ENCODE measurements at places on chromosomes 6 and 20. TPM values are rescaled to one million over a fixed set of nuclear protein-coding genes. Genes with fewer than 3 reads are reported as not detected.
A peak's percentile ranks its signal among the peaks of the same experiment; 100 is the strongest.

DNA sequence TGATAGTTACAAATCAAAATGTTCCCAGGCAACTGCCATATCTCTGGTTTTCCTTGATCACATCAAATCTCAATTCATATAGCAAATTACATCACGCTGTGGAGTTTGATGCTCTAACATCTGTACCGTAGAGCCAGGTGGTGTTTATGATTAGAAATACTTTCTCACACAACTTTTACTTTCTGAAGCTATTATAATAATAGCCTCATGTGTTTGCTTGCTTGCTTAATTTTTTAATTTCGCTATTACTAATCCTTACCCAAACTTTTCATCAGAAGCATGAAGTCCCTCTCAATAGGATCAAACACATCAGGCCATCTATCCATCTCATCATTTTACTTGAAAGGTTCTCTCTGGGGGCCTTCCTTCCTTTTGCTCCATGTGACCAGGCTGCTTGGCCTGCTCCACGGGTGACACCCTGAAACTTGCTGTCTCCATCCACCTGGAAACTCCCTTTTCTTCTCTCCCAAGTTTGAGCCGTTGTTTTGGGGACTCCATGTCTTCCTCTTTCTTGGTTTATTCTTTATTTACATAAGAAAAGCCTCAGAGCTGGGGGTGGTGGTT is 75.4 kb downstream of the ADAT2 start:
- H3K27ac ChIP-seq = no peak overlapping the region
- H3K4me3 ChIP-seq = no peak overlapping the region
- no peaks in the 10 kb centered on the region for H3K36me3 ChIP-seq
- H3K4me1 ChIP-seq = no peaks in the 10 kb centered on the region
- DNase-seq = no peak

DNA sequence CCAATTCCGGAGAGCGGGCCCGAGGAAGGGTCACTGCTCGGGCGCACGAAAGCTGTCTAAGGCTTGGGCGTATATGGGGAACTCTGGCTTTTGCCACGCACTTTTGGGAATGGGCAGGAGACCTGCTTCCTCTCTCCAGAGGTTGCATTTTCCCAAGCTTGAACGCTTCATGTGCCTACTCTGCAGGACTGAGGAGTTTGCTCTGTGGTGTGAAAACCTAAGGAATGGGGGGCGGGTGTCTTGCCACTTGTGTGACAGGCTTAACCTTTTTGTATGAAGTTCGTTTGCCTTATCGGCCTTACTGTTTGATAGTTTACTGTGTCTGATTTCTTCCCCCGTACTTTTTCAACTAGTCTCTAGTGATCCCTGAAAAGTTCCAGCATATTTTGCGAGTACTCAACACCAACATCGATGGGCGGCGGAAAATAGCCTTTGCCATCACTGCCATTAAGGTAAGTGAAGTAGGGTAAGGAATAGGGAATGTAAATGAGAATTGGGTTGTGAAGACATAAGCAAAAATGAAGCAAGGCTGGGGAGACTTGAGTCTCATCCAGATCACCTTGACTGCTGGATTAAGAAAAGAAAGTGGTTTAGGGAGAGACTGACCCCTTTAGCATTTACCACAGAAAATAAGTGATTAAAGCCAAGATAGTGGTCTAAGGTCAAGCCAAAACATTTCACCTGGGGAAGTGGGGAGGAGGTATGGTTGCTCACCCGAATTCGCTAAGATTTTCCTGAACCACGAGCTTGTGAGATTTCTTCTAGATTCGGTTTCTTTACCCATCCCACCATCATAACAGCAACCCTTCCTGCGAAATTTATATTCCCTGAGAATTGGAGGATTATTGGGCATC is 627 bp downstream of the RPS18 start:
- no peaks in the 10 kb centered on the region for H3K27me3 ChIP-seq
- H3K36me3 ChIP-seq = peaks cover 51% of the 10 kb centered on the region
- H3K4me1 ChIP-seq = peaks cover 30% of the 10 kb centered on the region
- H3K27ac ChIP-seq = peak overlapping the region; percentile 67
- no peak for DNase-seq
- H3K4me3 ChIP-seq = peak overlapping the region; percentile 86

GRCh38 chr6:163086624-163086920 is 327.9 kb upstream of the QKI start:
- H3K4me1 ChIP-seq = no peaks in the 10 kb centered on the region
- no peak overlapping the region for H3K27ac ChIP-seq
- H3K4me3 ChIP-seq = no peak overlapping the region
- H3K36me3 ChIP-seq = no peaks in the 10 kb centered on the region
- DNase-seq = no peak

GRCh38 chr6:121678245-121678644 is 242.8 kb downstream of the GJA1 start:
- no peaks in the 10 kb centered on the region for H3K36me3 ChIP-seq
- no peak for DNase-seq
- H3K27ac ChIP-seq = no peak overlapping the region
- no peaks in the 10 kb centered on the region for H3K4me1 ChIP-seq
- H3K27me3 ChIP-seq = no peaks in the 10 kb centered on the region

DNA sequence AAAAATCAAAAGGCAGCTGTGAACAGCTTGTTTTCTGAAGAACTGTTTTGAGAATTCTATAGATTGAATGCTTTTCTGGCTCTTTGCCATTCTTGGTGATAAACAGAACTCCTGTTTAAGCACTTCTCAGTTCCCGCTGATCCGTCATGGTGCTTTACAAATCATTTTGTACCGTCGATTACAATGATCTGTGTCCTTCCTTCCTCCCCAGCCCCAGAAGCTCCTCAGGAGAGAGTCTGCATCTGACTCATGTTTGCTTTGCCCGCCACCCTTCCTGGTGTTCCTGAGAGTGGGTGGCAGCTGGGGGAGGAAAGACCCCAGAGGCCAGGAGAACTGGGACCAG is 538.6 kb upstream of the MARCKS start:
- H3K27me3 ChIP-seq = no peaks in the 10 kb centered on the region
- no peaks in the 10 kb centered on the region for H3K36me3 ChIP-seq
- H3K4me3 ChIP-seq = no peak overlapping the region
- H3K4me1 ChIP-seq = no peaks in the 10 kb centered on the region

DNA sequence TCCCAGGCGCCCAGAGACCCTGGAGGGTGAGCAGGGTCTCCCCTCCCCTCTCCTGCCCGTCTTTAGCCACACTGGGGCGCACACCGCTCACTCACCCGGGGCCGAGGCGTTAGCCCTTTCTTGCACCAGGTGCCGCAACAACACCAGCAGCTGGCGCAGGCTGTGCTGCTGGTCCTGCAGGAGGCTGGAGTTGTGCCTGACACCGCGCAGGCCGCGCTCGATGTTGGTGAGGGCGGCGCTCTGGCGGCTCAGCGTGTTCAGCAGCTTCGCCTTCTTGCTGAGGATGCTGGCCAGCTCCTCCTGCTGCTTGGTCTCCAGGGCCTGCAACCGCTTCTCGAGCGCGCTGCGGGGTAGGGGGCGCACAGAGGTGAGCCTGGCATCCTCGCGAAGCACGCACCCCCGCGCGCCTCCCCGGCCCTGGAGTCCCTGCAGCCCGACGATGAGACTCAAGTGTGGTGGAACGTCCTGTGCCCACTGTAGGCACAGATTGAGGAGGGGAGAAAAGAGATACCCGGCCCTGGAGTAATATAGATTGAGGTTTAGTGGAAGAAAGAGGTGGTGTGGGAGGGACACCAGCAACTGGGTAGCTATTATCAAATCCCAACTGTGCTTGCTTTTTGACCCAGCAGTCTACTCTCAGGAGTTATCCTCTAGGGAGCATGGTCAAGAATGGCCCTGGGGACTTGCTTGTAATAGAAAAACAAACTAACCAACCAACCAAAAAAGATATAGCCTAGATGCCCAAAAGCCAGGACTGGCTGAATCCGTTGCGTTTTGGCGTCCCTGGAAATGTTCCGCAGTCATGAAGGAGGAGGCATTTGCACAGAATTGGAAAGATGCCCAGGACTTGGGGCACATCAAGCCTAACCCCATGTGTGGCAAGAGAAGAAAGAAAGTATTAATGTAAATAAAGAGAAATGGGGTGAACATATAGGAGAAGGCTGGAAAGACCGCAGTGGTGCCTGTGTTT is 30.9 kb downstream of the ANGPT4 start:
- no peaks in the 10 kb centered on the region for H3K36me3 ChIP-seq
- H3K27me3 ChIP-seq = peaks cover 25% of the 10 kb centered on the region
- no peak overlapping the region for H3K27ac ChIP-seq
- H3K4me3 ChIP-seq = no peak overlapping the region
- no peaks in the 10 kb centered on the region for H3K4me1 ChIP-seq
- peak; percentile 26 for DNase-seq

- H3K27ac ChIP-seq = no peak overlapping the region
- DNase-seq = no peak
- no peaks in the 10 kb centered on the region for H3K36me3 ChIP-seq
- no peaks in the 10 kb centered on the region for H3K27me3 ChIP-seq
These were observed 257.1 kb upstream of the TAB2 start for GRCh38 chr6:149060300-149060984.

DNA sequence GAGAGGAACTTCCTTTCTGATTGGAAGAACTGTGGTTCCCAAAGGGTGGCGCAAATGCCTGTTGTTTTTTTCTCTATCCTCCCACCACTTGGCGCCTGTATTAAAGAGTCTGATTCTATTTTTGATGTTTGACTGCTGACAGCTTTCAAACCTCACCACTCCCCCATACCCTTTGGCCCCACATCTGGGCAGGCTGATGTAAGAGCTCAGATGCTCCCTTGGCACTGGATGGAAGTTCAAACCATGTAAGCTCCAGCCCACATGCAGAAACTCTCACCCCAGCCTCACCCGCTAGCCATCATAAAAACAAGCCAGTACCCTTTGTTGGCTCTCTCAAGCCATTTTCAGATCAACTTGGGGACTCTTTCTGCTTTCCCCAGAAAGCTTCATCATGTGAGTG is 20.0 kb upstream of the TMEM14A start:
- no peaks in the 10 kb centered on the region for H3K27me3 ChIP-seq
- DNase-seq = no peak
- H3K36me3 ChIP-seq = no peaks in the 10 kb centered on the region
- H3K4me3 ChIP-seq = no peak overlapping the region
- no peak overlapping the region for H3K27ac ChIP-seq

- H3K4me3 ChIP-seq = no peak overlapping the region
- no peaks in the 10 kb centered on the region for H3K36me3 ChIP-seq
- no peak overlapping the region for H3K27ac ChIP-seq
- no peaks in the 10 kb centered on the region for H3K4me1 ChIP-seq
- no peaks in the 10 kb centered on the region for H3K27me3 ChIP-seq
These were observed 27.6 kb downstream of the GABRR2 start for GRCh38 chr6:89287351-89288028.

DNA sequence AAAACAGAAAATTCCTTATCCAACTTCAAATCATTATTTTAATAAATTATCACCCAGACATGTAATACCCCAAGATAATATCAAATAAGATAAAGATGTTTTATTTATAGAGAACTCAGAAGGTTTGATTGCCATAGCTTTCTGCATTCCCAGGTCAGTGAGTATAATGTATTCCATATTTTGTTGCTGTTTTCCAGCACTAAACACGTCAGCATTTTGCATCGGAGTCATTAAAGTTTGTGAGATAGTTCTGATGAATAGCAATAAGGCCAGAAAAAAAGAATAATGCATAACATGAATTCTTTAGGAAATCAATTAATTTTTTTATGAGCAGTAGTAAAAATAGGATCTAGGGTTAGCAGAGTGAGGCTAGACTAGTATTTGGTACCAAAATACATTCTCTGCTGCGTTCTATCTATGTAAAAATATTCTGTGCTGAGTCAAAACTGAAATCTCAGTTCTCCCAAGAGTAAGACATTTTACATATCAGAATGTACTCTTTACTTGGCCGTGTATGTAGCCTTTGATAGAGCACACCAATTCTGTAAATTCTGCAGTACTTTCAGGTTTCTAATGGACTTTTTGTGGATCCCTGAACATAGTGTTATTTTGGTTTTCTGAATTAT is 269.9 kb upstream of the AGPAT4 start:
- H3K4me1 ChIP-seq = no peaks in the 10 kb centered on the region
- H3K27ac ChIP-seq = no peak overlapping the region
- H3K36me3 ChIP-seq = no peaks in the 10 kb centered on the region
- no peaks in the 10 kb centered on the region for H3K27me3 ChIP-seq
- H3K4me3 ChIP-seq = no peak overlapping the region
- no peak for DNase-seq

DNA sequence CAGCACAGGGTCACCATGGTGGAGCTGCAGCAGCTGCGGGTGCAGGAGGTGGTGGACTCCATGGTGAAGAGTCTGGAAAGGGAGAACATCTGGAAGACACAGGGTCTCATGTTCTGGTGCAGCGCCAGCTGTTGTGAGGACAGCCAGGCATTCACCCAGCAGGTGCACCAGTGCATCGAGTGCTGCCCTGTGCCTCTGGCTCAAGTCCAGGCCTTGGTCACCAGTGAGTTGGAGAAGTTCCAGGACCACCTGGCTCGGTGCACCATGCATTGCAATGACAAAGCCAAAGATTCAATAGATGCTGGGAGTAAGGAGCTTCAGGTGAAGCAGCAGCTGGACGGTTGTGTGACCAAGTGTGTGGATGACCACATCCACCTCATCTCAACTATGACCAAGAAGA is 22.9 kb upstream of the RIPK1 start:
- no peak for DNase-seq
- no peaks in the 10 kb centered on the region for H3K36me3 ChIP-seq
- peaks cover 2% of the 10 kb centered on the region for H3K4me1 ChIP-seq
- H3K4me3 ChIP-seq = no peak overlapping the region
- no peak overlapping the region for H3K27ac ChIP-seq

GRCh38 chr20:38610521-38610920 is 8.9 kb downstream of the ARHGAP40 start:
- DNase-seq = no peak
- H3K4me1 ChIP-seq = no peaks in the 10 kb centered on the region
- no peaks in the 10 kb centered on the region for H3K36me3 ChIP-seq
- H3K27ac ChIP-seq = no peak overlapping the region
- H3K4me3 ChIP-seq = no peak overlapping the region
- peaks cover 26% of the 10 kb centered on the region for H3K27me3 ChIP-seq

GRCh38 chr6:139825935-139826374 is 451.5 kb upstream of the CITED2 start:
- no peaks in the 10 kb centered on the region for H3K27me3 ChIP-seq
- no peak overlapping the region for H3K4me3 ChIP-seq
- H3K36me3 ChIP-seq = no peaks in the 10 kb centered on the region
- H3K4me1 ChIP-seq = no peaks in the 10 kb centered on the region
- no peak overlapping the region for H3K27ac ChIP-seq

GRCh38 chr6:9540126-9540525 is 874.7 kb downstream of the TFAP2A start:
- DNase-seq = no peak
- no peaks in the 10 kb centered on the region for H3K36me3 ChIP-seq
- H3K27me3 ChIP-seq = no peaks in the 10 kb centered on the region
- no peaks in the 10 kb centered on the region for H3K4me1 ChIP-seq

DNA sequence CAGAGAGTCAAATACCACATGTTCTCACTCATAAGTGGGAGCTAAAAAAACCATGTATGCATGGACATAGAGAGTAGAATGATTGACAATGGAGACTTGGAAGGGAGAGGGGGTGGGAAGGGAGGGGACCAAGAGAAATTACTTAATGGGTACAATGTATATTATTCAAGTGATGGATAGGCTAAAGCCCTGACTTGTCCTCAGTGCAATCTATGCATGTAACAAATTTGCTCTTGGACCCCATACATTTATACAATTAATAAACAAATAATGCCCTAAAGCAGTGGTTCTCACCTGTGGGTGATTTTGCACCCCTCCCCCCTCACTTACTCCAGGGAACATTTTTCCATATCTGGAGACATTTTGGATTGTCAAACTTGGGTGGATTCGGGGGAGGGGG is 33.5 kb upstream of the NEDD9 start:
- peaks cover 32% of the 10 kb centered on the region for H3K4me1 ChIP-seq
- no peak overlapping the region for H3K27ac ChIP-seq
- H3K27me3 ChIP-seq = no peaks in the 10 kb centered on the region
- no peaks in the 10 kb centered on the region for H3K36me3 ChIP-seq
- no peak overlapping the region for H3K4me3 ChIP-seq
- no peak for DNase-seq

Gene DDO
- 5.2 TPM for polyA plus RNA-seq

Gene TINAG
- 23.7 TPM for polyA plus RNA-seq

Gene FBXO9
- 175 TPM for polyA plus RNA-seq

Gene RSPO4
- polyA plus RNA-seq = 0.28 TPM

Gene HCK
- 10.8 TPM for polyA plus RNA-seq

Gene PI3
- polyA plus RNA-seq = 37.4 TPM
